ENCODE measurements at places on chromosomes 3 and 15.

GRCh38 chr3:98371186-98371585, 17.5 kb downstream of the OR5K4 start:
- no peak for DNase-seq

GRCh38 chr3:172397716-172398405, 50.4 kb downstream of the GHSR start:
- no peak for DNase-seq

DNA sequence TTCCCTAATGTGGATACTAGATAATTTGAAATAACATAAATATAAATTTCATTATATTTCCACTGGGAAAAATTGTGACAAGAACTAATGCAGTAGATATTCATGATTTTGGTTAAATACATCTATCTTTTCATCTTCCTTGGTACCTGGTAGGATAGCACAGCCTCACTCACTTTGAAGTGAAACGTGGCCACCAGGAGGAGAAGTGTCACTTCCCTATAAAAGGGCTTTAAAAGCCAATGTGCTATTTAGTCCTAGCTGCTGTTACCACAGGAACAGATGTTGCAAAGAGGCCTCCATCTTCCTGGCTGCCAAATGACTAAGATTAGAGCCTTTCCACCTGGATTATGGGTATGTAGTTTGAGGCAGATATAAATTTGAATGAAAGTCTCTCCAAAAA, 140.0 kb downstream of the PLOD2 start:
- DNase-seq: no peak

- no peak for DNase-seq
Measured at GRCh38 chr15:72859017-72859756, 75.6 kb upstream of the ADPGK start.

DNA sequence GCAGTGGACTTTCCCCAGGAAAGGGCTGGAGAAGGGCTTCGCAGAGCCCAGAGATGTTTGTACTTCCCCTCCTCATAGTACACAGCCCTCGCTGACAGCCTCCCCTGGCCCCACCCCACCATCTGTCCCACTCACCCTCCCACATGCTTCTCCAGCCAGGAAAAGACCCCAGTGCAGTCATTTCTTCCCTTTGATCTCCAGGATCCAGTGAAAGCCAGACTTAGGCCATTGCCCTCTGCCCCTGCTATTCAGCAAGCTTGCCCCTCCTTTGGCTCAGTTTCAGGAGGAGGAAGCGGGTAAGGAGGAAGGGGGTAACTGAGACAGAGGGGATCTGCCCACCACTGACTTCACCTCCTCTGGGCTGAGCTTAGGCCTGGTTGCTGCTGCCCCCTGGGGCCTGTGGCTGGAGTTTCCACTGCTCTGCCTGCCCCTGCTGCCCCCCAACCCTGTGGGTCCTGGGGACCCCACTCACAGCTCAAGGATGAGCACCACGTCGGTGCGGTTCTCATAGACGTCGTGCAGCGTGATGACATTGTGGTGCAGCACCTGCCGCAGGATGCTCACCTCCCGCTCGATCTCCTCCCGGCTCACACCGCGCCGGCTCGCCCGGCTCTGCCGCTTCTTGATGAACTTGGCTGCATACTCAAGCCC, 63.1 kb downstream of the DAPK2 start:
- no peak for DNase-seq

- no peak for DNase-seq
Measured at GRCh38 chr3:81518945-81519344, 242.5 kb downstream of the GBE1 start.

- DNase-seq: no peak
Measured at GRCh38 chr15:88805031-88805780, 2.0 kb downstream of the ACAN start.

GRCh38 chr3:183912895-183913579, 28.4 kb upstream of the PARL start:
- DNase-seq: no peak

DNA sequence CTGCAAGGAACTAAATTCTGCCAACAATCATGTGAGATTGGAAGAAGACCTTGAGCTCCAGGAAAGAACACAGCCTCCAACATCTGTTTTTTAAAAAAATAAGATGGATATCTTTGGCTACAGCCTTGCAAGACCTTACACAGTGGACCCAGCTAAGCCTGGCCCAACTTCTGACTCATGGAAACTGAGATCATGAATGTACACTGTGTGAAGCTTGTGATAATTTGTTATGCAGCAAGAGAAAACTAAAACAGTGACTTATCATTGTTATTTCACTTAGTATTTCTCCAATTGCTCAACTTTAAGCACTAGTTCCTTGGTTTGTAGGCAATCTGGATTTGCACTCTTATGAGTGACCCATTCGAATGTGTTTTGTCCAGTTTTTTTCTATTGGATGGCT, 29.3 kb downstream of the SHQ1 start:
- DNase-seq: no peak

GRCh38 chr3:195151866-195152541, 119.0 kb downstream of the XXYLT1 start:
- DNase-seq: no peak

DNA sequence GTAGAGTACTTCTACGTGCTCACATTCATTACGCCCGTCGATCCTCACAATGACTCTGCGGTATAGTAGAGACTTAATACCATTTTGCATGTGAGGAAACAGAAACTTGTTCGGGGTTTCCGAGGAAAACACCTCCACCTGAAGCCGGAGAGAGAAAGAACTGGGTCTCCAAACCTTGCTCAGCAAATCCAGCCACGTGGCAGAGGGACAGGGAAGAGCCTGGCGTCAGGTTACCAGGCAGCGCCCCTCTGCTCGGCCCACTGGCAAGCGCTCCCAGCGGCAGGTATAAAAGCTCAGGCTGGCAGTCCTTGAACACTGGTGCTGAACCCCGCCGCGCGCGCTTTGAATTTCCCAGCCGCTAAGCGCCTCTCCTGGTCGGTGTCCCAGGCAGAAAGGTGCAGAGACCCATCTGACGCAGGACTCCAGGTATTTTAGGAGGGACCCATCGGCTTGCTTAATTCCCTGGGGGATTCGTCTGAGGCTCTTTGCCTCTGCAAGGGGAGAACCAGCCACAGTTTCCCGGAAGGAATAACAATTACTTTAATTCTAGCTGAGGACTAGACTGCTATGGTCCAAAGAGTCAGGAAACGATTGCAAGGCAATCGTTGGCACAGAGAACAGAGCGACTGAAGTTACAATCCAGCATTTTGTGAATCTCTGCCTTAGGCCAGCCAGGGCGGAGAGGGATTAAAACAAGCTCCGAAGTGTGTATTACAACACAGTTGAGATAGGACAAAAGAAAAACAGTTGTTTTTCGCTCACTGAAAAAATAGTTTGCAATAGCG, at the start of gene C2CD4A:
Gene C2CD4A (plus strand): TSS at position 315 of the 785 bp plus-strand sequence. CDS start 637 bp downstream, outside the sequence.
- DNase-seq: peak; percentile 52

DNA sequence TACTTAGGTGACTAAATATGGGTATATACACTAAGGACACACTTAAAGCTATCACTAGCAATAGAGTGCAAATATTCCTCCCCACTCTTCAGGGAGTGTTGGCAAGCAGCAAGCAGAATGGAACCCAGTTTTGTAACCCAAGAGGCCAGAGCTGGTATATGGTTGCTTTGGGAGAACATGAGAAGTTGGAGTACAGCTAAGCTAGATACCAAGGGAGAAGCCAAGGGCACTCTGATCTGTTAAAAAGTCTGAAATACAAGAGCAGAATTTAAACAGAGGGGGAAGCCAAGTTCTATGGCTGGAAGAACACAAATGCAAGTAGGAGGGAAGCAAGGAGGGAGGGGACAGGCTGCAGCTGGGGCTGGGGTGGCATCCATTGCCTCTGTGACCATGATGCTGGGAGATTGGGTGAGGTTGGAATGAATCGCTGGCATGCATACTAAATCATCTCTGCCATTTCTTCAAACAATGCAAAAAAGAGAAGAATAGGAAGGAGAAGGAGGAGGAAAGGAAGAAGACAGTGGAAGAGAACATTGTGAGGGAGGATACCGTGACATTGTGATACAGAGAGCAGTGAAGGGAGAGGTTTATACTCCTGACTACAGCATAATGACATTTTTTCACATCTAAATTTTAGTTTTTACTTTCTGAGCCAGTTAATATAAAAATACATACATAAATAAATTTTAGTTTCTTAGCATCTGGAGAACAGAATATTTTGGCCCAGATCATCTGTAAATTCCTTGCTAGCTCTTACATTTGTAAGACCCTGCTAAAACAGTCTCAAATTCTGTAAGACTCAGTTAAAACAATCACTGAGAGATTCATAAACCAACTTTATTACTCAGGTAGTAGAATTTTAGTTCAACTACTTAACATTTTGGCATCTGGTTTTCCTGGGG, 9.0 kb upstream of the ANXA2 start:
- no peak for DNase-seq

- no peak for DNase-seq
Measured at GRCh38 chr3:58079773-58080172, 71.6 kb downstream of the FLNB start.

DNA sequence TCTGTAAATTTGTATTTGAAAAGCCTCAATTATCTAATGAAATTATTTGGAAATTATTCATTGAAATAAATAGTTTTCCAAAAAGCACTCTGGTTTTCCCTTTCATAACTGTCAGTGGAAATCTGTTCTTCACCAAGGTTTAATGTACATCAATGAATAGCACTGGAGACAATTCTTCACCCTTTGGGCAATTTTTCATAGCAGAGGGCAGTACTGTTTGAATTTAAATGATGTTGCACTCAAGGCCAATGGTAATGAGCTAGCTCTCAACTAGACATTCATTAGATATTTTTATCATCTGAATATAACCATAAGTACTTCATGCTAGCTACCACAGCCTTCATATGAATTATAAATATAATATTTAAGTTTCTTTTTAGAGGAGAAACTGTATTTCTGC, 658.2 kb upstream of the CCDC54 start:
- no peak for DNase-seq

DNA sequence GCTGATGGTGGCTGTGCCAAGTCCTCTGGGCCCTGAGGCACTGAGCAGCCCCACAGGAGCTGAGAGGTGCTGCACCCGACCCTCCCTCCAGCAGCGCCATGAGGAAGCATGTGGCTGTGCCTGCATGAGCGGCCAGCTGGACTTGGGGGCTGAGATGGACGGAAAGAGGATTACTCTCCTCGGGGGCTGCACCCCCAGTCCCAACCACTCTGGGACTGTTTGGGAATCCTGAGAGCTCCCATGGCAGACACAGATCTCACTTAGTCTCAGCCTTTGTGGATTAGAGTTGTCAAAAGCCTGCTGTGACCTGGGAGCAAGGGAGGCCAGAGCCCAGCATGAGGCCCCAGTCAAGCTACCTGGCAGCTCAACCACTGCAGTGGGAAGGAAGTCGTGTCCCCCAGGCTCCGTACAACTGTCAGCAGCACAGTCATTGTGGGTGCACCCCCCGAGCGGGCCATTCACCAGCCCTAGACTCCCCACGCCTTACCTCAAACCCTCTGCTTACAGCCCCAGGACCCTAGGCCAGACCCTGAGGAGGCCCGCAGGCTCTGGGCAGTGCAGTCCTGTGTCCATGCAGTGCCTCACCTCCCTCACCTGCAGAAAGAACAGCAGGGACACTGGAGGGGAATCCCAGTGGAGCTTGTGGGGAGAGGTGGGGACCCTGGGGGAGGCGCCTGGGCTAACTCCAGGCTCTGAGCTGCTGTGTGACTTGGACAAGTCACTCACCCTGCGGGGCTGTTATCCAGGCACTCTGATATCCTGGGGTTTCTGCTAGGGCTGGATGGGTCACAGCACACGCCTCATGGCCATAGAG, 17.1 kb downstream of the PRR23E start:
- DNase-seq: no peak

- no peak for DNase-seq
Measured at GRCh38 chr3:60017631-60018030, 967.8 kb upstream of the CFAP20DC start.

GRCh38 chr15:35078221-35078915, 6.7 kb downstream of the NANOGP8 start:
- DNase-seq: no peak

- no peak for DNase-seq
Measured at GRCh38 chr3:183230826-183231225, 22.2 kb upstream of the B3GNT5 start.

- no peak for DNase-seq
Measured at GRCh38 chr3:115187149-115187757, 40.2 kb upstream of the ZBTB20 start.

DNA sequence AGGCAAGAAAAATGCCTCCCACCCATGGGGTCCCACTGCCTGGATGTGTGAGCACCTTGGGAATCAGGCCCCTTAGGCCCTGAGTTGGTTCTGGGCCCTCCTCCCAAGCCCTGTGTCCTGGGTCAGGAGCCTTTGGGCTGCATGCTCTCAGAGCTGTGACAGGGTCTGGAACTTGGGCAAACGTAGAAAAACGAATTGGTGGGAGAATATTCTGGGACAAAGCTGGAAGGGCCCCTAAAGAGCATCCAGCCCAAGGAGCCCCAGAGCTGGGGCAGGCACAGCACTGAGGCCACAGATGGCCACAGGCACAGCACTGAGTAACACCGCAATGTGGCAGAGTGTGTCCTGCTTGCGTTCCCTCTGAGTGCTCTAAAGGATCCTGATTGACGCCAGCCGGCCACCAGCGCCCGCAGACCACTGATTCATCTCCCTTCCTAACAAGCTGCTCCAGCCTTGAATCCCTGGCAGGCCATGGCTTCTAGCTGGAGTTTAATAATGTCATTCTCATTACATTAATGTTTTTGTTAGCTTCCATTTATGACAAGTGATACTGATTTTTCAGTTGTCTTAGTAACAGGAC, 18.6 kb upstream of the SEC13 start:
- DNase-seq: no peak

- no peak for DNase-seq
Measured at GRCh38 chr15:76253691-76254473, 57.4 kb downstream of the ETFA start.

DNA sequence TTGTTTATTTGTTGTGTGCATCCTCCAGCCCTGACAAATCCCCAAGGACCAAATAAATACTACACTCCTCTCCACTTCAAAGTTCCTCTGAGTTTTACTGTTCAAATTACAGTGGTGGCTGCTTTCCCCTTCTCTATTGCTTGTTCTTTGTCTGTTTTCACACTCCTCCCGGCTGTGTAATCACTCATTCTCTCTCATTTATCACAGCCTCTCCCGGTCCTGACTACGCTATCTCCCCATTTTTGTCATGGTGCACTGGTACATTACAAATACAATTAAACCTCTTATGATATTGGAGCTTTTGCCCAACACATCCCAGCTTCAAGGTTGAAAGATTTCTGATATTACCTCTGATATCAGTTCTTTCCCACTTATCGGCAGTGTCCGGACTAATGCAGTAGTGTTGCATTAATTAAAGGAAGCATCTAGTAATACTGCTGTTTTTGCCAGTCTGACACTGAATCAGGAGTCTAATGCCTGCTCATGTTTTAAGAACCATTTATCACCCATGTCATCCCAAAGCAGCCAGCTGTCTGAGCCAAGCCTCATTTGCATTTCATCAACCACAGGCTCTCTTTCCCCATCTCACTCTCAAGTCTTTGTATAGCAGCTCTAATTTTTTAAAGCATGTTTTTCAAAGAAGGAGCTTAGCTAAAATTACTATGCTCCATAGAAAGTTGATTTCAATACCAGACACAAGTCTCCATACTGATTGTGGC, 740.5 kb downstream of the ROBO2 start:
- no peak for DNase-seq

Measured in T-helper 17 cell (primary cell).